ENCODE measurements at places on chromosomes 12 and 14. TPM values are rescaled to one million over a fixed set of nuclear protein-coding genes. Genes with fewer than 3 reads are reported as not detected.

GRCh38 chr12:49744363-49744885 is 3.1 kb downstream of the TMBIM6 start:
- H3K4me1 ChIP-seq, result peaks cover 56% of the 10 kb centered on the region
- DNase-seq, result no peak
- H3K4me3 ChIP-seq, result no peak overlapping the region
- H3K27ac ChIP-seq, result no peak overlapping the region

Gene STAC3
- 1.2 TPM for total RNA-seq

Gene SMOC1
- total RNA-seq, result 1.3 TPM

- H3K4me3 ChIP-seq, result no peak overlapping the region
- H3K36me3 ChIP-seq, result no peaks in the 10 kb centered on the region
- H3K27ac ChIP-seq, result no peak overlapping the region
- no peaks in the 10 kb centered on the region for H3K4me1 ChIP-seq
- no peaks in the 10 kb centered on the region for H3K27me3 ChIP-seq
Measured at GRCh38 chr12:14923944-14924343, 14.4 kb downstream of the ERP27 start.

Gene WSCD2
- 1.1 TPM for total RNA-seq

DNA sequence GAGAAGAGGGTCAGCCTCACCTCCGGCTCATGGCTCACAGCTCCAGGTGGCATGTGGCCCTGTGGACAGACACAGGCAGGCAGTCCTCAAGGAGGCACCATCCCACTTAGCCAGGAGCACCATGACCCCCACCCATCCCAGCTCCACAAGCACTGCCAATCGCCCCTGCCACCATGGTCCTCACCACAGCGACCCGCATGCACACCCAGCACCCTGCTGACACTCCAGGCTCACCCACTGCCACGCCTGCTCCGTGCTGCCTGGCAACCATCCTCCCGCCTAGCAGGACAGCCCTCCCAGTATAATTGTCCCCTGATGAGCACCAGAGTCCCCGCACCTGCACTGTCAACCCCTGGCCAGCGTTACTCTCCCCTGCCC is 50.9 kb downstream of the TRPV4 start:
- no peak overlapping the region for H3K27ac ChIP-seq
- no peak overlapping the region for H3K4me3 ChIP-seq
- no peaks in the 10 kb centered on the region for H3K27me3 ChIP-seq
- no peaks in the 10 kb centered on the region for H3K4me1 ChIP-seq

GRCh38 chr14:71551291-71551950 is 380.8 kb upstream of the RGS6 start:
- H3K27me3 ChIP-seq, result no peaks in the 10 kb centered on the region
- H3K4me3 ChIP-seq, result no peak overlapping the region
- no peaks in the 10 kb centered on the region for H3K4me1 ChIP-seq
- no peak overlapping the region for H3K27ac ChIP-seq
